ENCODE measurements at places on chromosomes 2 and 18. TPM values are rescaled to one million over a fixed set of nuclear protein-coding genes. Genes with fewer than 3 reads are reported as not detected.

Gene GAREM2
- total RNA-seq = 14.2 TPM

- DNase-seq = no peak
- H3K4me3 ChIP-seq = no peak overlapping the region
- no peaks in the 10 kb centered on the region for H3K27me3 ChIP-seq
- no peak overlapping the region for H3K27ac ChIP-seq
- peaks cover 5% of the 10 kb centered on the region for H3K4me1 ChIP-seq
Observed at GRCh38 chr2:152396763-152397162, 61.8 kb downstream of the FMNL2 start.

- no peaks in the 10 kb centered on the region for H3K4me1 ChIP-seq
- H3K27ac ChIP-seq = no peak overlapping the region
- no peaks in the 10 kb centered on the region for H3K36me3 ChIP-seq
- no peak overlapping the region for H3K4me3 ChIP-seq
Observed at GRCh38 chr2:217279556-217279955, 419.7 kb upstream of the TNP1 start.

- no peaks in the 10 kb centered on the region for H3K4me1 ChIP-seq
- no peak overlapping the region for H3K27ac ChIP-seq
- H3K27me3 ChIP-seq = no peaks in the 10 kb centered on the region
Observed at GRCh38 chr2:797993-798392, 120.8 kb upstream of the TMEM18 start.

DNA sequence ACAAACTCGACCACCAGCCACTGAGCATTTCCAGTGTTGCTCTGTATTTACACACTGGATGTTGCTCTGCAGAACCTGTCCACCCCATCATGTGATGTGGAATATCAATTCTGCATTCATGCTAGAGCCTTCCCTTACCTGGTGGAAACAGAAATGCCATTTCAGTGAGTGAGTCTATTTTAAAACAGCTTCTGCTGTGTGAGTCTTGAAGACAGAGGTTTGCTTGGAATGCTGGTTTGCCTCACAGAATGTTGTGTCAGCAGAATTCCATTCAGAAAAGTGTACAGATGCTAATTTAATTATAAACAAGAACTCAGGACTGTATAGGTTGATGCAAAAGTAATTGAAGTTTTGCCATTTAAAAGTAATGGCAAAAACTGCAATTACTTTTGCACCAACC, 118.3 kb downstream of the MAP3K20 start:
- DNase-seq = no peak
- H3K4me3 ChIP-seq = no peak overlapping the region
- no peaks in the 10 kb centered on the region for H3K36me3 ChIP-seq
- H3K27me3 ChIP-seq = no peaks in the 10 kb centered on the region
- H3K27ac ChIP-seq = no peak overlapping the region

- no peak overlapping the region for H3K27ac ChIP-seq
- no peaks in the 10 kb centered on the region for H3K4me1 ChIP-seq
- H3K36me3 ChIP-seq = no peaks in the 10 kb centered on the region
Observed at GRCh38 chr18:3184275-3184963, 35.3 kb downstream of the MYOM1 start.

DNA sequence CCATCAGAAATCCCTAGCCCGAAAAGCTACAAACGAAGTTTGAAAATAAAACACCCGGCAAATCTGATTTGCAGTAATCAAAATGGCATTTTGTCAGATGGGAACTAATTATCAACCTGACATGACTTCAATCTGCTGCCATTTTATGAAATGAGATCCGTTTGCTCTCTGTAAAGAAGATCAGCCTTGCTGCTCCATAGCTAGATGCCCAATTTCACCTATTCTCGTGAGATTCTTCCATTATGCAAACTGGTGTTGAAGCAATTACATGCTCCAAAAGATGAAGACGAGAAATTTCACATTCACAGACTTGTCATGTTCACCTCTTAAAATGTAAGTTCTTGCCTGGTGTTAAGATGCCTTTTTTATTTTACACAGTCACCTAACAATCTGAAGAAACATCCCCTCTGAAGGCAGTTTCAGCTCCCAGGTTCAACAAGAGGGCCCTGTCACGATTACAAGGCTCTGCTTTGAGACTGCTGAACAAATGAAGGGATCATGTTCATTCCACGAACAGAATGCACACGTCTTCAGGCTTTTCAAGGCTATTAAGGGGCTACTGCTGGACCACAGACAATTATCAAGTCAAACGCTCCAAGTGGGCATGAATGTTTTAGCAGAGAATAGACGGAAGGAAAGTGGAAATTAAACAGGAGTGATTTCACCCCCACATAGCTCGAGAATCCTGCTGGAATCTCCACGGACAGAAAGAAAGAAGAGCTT, 172.6 kb upstream of the PID1 start:
- no peak overlapping the region for H3K27ac ChIP-seq
- H3K27me3 ChIP-seq = no peaks in the 10 kb centered on the region
- H3K36me3 ChIP-seq = no peaks in the 10 kb centered on the region
- no peaks in the 10 kb centered on the region for H3K4me1 ChIP-seq
- H3K4me3 ChIP-seq = no peak overlapping the region

Gene C2orf92
- 5.4 TPM for total RNA-seq

GRCh38 chr2:17798338-17798737, 17.9 kb upstream of the MSGN1 start:
- no peaks in the 10 kb centered on the region for H3K36me3 ChIP-seq
- H3K4me3 ChIP-seq = no peak overlapping the region
- H3K4me1 ChIP-seq = no peaks in the 10 kb centered on the region
- DNase-seq = no peak
- H3K27me3 ChIP-seq = no peaks in the 10 kb centered on the region

All from H9 (cell line).